ENCODE measurements at places on chromosomes 6 and 20.

- DNase-seq = no peak
Measured at GRCh38 chr20:44701118-44701857, 13.9 kb upstream of the CCN5 start.

GRCh38 chr6:51618563-51618962 is 468.9 kb downstream of the PKHD1 start:
- DNase-seq = no peak

GRCh38 chr6:142943711-142944123 is 1.3 kb downstream of the HIVEP2 start:
- DNase-seq = no peak

DNA sequence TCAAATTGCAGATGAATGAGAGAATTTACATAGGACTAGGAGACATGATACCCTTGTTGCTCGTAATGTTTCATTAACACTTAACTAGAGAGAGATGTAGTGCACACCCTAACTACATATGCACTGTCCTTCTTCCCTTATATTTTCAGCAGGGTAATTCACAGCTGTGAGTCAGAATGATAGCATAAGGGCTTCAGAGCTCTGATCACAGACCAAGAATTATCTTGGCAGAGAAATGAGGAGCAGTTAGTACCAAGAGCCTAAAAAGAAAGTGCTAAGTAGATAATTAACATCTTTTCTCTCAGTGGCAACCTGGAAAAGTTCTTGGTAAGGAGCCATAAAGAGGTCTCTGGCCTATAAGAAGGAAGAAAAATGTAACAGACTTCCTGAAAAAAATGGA is 35.8 kb downstream of the GRIK2 start:
- DNase-seq = no peak

DNA sequence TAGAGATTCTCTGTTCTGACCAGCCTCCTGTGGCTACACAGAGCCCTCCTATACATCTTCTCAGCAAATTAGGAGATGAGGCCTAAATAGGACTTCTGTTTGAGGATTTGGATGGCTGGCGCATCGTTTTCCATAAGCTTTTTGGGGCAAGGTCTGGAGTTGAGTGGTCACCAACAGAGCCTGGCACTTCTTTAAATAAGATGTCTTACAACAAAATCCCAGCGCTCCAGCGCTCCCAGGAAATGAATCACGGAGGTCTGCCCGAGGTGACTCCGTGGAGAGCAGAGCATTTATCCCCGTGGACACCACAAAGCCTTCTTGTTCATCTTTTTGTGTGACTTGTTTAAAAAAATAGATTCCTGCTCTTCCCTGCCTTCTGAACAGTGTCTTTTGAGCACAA is 75.3 kb downstream of the GNAS-AS1 start:
- no peak for DNase-seq

- DNase-seq = no peak
Measured at GRCh38 chr6:56556751-56557540, 85.7 kb downstream of the DST start.

DNA sequence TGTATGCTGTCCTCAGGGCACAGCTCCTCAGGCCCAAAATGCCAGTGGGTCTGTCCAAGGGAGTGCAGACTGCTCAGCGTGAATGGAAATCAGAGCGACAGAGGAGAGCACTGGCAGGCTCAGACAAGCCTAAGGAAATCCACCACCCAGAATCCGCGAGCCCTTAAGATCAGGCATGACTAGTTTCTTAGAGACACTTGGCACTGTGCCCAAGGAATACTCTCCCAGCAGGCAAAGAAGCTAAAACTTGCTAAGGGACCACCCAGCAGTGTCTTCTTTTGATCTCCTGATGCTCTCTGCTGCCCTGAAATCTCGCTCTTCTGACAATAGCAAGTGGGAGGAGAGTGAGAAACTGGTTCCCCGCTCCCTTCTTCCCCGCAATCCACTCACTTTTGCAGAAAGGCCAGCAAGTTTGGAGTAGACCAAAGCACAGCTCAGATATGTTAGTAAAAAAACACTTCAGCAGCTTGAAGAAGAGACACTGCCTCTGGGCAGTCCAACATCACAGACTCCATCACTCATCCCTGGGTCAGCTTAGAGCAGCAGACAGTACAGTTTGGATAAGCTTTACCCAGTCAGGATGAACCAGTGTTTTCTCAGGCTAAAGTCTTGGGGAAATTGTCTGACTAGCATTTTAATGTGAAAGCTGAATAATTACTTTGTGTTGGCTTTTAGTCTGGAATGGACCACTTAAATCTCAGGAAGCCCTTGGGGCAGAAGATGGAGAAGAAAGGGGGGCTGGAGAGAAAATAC is 32.4 kb downstream of the TRAF3IP2 start:
- no peak for DNase-seq
